ENCODE measurements at places on chromosomes 13 and 19.
A peak's percentile ranks its signal among the peaks of the same experiment; 100 is the strongest.

- no peak for DNase-seq
Measured at GRCh38 chr13:98460516-98460915, 116.4 kb downstream of the STK24 start.

- no peak for DNase-seq
Measured at GRCh38 chr13:30943881-30944280, 11.4 kb downstream of the TEX26 start.

DNA sequence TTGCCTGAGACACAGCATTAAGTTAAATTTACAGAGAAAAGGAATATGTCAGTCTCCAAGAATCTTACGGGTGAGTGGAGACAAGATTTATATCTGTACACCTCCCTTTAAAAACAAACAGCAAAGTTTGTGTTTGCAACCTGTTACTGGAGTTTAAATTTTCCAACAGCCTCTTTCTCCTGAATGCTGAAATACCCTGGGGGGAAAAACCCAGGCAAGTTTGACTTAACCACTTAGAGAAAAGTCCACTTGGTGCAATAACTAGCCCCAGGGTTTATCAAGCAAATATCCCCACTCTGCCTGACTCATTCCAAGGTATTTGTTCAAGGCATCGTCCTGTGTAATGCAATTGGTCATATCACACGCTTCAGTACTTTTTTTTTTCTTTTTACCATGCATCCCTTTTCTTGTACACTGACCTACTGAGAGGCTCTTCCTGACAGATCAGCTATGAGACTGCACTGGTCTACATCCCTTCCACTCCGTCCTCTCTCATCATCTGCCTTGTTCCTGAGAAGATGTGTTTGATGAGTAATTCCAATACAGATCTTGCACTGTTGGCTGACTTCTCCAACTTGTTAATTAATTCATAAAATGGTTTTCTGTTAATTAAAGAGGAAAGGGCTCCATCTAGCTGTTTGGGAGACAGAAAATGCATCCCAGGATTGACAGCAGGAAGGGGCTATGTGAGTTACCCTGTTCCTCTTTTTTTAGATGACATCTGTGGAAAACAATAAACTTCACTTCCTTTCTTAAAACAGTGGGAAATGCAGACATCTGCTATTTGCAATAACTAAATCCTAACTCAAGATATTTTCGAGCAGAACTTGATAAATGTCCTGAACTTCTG lies 212.5 kb upstream of the IRS2 start:
- no peak for DNase-seq

- DNase-seq, result no peak
Measured at GRCh38 chr19:18172331-18173053, 1.1 kb upstream of the IFI30 start.

DNA sequence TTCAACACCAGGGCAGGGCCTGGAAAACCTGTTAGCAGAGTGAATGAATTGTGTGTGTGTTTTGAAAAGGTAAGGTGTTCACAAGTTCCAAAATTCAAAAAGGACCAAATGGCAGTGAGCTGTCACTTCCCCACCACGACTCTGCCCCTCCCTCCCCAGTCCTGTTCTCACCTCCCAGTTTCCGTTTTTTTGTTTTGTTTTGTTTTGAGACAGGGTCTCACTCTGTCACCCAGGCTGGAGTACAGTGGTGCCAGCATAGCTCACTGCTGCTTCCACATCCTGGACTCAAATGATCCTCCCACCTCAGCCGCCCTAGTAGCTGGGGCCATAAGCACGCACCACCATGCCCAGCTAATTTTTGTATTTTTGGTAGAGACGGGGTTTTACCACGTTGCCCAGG lies 20.3 kb upstream of the BCL3 start:
- DNase-seq, result no peak

DNA sequence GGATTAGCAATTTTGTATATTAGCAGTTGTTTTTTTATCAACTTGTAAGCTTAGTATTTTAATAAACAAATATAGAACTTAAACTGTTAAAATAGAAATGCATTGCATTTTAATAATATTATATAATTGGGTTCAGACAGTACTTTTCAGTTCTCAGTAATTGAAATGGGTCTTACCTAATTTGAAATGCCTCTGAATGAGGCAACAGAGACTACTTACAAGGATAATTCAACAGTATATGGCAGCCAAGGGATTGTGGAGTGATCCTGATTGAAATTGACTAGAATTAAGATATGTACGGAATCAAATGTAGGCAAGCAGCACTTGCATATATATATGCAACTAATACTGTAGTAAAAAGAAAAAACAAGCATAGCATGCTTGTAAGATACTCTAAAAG lies 1503.9 kb upstream of the MIR17HG start:
- no peak for DNase-seq

DNA sequence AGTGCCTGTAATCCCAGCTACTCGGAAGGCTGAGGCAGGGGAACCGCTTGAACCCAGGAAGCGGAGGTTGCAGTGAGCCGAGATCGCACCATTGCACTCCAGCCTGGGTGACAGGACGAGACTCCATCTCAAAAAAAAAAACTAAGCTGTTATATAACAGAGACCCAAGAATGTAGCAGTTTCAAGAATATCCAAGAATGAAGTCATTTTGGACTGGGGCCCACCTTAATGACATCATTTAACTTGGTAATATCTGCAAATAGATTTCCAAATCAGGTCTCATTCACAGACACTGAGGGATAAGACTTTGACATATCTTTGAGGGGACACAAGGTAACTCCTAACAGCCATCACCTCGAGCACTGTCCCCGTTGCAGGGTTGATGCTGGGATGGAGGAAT lies 36.5 kb upstream of the MRI1 start:
- DNase-seq, result no peak

GRCh38 chr13:43089912-43090498 lies 66.6 kb downstream of the DNAJC15 start:
- no peak for DNase-seq

GRCh38 chr13:113405481-113406300 lies 41.8 kb upstream of the GRTP1 start:
- DNase-seq, result no peak

GRCh38 chr19:7705387-7706187 lies 3.7 kb upstream of the FCER2 start:
- DNase-seq, result no peak

- DNase-seq, result no peak
Measured at GRCh38 chr19:45769821-45770191, 754 bp upstream of the SIX5 start.

DNA sequence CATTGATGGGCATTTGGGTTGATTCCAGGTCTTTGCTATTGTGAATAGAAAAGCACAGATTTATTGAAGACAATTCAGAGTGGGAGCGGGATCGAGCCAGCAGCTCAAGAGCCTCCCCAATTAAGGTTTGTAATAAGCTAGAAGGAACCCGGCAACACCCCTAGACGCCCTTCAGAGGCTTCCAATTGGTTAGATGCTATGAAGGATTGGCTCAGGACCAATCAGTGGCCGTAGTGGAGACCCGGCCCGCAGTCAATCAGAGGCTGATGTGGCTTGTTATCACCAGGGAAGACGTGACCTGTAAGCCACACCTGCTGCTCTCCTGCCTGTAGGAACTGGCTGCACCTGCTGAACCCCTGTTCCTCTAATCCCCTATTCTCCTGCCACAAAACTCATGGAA lies 14.6 kb downstream of the SIGLEC11 start:
- DNase-seq, result no peak

GRCh38 chr19:19274146-19274545 lies 1.0 kb upstream of the TM6SF2 start:
- DNase-seq, result no peak

DNA sequence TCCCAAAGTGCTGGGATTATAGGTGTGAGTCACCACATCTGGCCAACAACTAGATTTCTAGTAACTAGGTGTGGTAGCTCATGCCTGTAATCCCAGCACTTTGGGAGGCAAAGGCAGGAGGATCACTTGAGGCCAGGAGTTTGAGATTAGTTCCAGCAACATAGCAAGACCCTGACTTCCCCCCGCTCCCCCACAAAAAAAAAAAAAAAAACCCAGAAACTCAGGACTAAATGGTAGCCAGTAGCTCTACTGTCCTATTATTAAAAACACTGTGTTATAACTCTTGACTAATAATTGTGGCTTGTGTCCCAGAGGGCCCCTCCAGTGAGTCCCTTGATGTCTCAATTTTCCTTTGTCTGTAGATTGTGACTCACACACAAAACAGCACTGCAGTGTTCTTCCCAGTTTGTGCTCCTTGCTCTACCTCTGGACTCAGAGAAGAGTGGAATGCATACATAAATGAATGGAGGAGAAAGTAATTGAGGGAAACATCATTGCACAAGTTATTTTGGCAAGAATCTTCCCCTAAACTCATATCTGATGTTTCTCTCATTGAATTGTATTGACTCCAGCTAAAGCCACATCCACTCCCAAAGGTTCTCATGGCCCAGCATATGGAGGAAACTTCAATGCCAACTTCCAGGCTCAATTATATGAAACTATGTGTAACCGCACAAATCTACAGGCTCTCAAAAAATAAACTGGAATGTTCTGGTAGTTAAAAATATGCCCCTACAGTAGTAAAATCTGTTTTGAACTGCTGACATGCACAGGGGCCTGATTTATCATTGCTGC lies 8.8 kb downstream of the TPT1 start:
- no peak for DNase-seq

GRCh38 chr19:29212356-29212647 lies 649 bp downstream of the UQCRFS1 start:
- no peak for DNase-seq

DNA sequence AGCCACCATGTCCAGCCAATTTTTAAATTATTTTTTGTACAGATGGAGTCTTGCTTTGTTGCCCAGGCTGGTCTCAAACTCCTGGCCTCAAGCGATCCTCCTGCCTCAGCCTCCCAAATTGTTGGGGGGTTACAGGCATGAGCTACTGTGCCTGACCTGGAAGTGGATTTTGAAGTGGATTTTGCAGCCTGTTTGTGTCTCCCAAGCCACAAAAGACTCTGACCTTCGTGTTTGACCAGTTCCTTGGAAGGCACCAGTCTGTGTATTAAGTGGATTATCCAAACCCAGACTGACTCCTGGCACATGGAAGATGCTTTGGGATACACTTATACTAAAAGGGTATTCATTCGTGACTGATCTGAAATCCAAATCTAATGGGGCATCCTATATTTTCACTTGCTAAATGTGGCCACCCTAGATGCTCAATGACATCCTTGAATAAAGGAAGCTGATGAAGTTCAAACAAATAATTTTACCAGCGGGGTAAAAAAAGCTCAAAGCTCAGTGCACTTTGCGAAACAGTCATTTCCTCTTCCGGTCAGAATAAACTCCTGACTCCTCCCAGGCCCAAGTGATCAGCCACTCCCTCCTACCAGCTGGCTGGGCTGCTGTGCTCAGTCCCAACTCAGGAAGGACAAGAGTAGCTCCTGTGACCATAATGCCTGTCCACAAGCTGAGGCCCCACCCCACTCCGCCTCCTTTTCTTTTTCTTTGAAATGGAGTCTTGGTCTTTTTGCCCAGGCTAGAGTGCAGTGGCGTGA lies 32.6 kb upstream of the GATAD2A start:
- no peak for DNase-seq

GRCh38 chr13:36026531-36026930 lies 104.7 kb downstream of the DCLK1 start:
- no peak for DNase-seq

DNA sequence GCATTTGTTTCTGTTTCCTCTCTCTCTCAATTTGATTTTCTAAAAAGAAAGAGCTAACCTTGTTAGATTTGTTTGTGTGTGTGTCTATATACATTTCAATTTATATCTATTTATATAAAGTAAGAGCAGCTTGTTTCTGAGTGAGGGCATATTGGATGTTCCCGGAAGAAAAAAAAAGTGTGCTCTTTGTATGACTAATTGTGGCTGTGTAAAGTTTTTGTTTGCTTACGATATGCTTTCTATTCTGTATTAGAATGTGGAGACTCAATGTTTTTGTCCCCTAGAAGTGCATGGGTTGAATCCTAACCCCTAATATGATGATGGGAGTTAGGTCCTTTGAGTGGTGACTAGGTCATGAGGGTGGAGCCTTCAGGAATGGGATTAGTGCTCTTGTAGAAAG lies 66.6 kb upstream of the C1QTNF9B start:
- no peak for DNase-seq

- DNase-seq, result no peak
Measured at GRCh38 chr13:37403776-37404527, 194.6 kb downstream of the POSTN start.

DNA sequence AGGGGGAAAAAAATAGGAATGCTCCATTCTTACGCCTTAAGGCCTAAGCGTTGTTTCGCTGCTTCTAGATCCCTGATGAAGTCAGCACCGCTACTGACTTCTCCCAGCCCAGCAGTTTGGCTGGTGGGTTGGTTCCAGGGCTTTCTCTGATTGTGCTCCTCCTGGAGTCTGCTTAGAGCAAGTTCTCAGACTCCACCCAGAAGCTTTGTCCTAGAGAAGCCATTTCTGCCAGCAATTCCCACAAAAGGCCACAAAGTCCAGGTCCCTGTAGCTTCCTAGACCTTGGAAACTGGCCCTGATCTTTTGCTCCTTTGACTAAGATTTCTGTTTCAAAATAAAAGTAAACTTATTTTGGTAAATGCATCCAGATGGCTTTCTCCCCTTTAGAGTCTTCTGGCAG lies 65.4 kb downstream of the KCTD12 start:
- DNase-seq, result no peak

DNA sequence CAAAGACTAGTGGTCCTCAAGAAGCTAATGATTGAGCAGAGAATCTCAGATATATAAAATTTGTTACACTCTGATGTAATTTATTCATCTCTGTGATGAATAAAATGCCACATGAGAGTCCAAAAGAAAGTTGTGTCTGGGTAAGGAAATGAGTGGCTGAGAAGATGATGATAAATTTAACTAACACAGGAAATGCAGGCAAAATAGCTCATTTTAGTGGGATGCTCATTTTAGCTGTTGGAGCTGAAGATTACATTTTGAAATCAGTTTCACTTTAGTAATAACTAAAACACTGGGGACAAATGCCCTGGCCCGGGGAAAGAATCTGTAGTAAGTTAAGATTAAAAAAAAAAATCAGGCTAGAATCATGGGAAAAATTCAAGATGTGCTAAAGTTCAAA lies 35.2 kb downstream of the SPRY2 start:
- DNase-seq, result no peak

- peak; percentile 77 for DNase-seq
Measured at GRCh38 chr19:45643024-45643926, 4.1 kb upstream of the EML2 start.
